Activated T-cell treated with anti-CD3 and anti-CD28 coated beads for 24 hours (primary cell): ENCODE measurements at places on chromosomes 6 and 20.

DNA sequence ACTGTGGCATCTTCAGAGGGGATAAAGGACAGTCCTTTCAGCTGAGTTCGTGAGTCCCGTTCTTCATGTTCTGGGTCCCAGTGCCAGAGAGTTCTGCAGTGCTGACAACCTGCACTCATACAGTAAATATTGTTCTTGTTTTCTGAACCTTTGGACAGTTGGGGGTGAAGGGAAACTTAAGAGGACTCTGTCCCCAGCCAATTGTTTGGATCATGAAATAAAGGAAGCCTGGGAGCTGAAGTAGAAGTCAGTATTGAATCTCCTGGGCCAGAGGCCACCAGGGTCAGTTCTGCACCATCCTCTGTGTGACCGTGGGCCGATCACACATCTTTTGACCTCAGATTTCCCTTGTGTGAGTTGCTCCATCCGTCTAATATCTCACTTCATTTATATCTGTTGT is 3.2 kb downstream of the SLC2A12 start:
- DNase-seq: no peak

DNA sequence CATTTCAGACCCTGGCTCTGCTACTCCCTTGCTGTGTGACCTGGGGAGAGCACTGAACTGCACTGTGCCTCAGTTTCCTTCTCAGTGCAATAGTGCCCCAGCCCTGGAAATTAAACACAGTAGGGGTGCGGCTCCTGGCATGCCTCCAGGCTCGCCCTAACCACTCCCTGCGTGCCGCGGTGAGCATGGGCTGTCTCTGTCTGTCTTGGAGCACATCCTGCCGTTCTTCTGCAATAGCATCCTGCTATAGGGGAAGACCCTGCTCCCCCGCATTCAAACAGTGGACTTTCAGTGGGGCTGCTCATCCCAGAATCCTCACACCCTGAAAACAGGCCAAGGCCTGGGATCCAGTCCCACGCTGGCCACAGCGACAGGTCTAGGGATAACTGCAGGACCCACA is 129.5 kb downstream of the FOXC1 start:
- DNase-seq: no peak

GRCh38 chr6:137638926-137639706 is 144.9 kb upstream of the OLIG3 start:
- DNase-seq: no peak

DNA sequence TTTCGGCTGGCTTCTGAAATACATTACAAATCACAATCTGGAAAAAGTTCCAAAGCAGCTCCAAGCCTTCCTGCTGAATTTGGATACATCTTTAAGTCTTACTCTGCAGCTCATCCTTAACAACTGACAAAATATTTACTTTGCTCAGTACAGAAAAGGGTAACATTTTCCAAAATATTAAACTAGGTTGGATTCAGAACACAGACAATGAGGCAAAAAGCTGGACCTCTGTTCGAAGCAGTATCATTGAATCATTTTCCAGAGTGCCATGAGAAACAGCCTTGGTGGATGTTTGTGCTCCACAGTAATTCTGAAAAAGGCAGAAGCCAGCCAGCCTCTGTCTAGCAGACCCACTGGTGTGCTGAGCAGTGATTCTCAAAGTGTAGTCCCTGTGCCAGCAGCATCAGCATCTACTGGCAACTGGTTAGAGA is 162.1 kb downstream of the AIG1 start:
- no peak for DNase-seq

DNA sequence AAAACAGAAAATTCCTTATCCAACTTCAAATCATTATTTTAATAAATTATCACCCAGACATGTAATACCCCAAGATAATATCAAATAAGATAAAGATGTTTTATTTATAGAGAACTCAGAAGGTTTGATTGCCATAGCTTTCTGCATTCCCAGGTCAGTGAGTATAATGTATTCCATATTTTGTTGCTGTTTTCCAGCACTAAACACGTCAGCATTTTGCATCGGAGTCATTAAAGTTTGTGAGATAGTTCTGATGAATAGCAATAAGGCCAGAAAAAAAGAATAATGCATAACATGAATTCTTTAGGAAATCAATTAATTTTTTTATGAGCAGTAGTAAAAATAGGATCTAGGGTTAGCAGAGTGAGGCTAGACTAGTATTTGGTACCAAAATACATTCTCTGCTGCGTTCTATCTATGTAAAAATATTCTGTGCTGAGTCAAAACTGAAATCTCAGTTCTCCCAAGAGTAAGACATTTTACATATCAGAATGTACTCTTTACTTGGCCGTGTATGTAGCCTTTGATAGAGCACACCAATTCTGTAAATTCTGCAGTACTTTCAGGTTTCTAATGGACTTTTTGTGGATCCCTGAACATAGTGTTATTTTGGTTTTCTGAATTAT is 269.9 kb upstream of the AGPAT4 start:
- DNase-seq: no peak

DNA sequence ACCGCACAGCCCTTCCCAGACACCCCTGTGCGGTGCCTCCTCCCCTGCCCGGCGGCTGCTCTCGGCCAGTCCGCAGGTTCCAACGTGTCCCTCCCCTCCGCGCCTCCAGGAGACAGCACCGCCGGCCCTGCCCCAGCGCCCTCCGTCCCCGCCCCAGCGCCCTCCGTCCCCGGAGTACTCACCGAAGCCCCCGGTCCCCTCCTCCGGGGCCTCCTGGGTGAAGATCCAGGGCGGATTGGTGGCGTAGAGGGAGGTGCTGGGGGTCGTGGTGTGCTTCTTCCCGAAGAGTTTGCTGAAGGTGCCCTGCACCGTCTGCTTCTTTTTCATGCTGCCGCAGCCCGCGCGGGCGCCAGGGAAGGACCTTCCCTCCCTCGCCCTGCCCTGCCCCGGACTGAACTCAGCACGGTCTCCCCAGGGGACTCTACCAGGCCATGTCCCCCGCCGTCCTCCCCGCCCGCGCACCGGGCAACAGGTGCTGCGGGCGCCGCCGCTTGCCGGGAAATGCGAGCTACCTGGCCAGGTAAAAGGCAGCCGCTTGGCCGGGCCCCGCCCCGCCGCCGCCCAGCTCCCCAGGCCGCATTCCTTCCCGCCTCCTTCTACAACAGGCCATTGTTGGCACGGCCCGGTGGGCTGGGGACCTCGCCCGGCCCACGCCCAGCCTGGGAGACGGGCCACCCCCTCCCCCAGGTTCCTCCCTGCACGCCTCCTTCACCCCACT is at the start of gene C6orf132:
Gene C6orf132, minus strand, starts transcription at position 503 of the 718 bp plus-strand sequence. Its CDS starts 176 bp downstream, at position 327.
- DNase-seq: no peak

DNA sequence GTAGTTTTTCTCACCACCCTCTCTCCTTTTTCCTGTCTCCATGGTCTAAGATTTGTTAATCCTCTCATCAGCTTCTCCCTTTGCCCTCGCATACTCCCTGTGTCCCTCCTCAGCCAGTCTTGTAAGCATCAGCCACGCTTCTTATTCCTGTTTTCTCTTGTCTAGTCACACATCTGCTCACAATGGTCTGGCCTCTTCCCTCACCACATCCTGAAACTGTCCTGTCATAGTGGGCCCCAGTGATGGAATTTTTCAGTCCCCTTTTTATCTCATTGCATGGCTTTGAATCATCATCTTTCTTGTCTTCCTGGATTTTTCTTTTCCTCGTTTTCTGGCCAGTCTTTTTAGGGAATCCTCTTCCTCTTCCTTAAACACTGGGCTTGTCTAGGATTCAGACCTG is 57.2 kb downstream of the GFRA4 start:
- no peak for DNase-seq

DNA sequence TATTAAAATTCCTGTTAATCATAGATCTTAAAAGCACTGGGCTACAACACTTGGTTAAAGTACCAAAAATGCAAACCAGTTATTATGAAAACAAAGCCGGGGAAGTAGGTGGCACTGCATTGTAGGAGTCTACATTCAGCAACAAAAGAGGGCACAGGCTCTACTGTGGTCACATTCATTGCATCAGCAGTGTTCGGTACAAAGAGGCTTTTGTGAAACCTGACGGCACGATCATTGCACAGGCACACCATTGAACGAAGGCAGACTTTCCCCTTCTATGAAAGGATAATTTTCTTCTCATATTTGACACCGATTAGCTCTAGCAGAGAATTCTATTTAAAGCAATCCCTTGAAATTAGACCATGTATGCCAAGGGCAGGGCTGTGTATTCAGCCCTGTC is 44.6 kb upstream of the AGPAT4 start:
- no peak for DNase-seq

DNA sequence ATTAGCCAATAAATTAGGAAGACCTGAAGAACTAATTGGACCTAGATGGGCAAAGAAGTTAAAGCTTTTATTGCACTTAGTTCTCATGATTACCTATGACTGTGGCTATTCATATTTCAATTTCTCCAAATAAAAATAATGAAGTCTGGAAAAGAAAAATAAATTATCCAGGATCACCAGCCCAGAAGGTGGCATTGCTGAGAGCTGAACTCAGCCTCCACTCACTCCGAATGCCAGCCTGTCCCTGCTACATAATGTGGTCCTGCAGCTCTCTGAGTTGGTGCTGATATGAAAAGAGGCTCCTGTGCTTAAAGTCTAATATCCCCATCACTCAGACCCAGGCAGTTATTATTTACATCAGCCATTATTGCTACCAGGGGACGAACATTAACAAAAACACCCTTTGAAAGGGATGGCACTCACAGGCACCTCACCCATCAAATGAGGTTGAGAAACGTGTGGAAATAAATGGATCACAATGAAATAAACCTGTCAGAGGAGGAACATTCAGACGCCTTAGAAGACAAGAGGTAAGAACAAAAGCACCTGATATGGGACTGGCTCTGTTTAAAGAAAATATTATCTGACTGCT is 649.7 kb upstream of the CHD6 start:
- no peak for DNase-seq

DNA sequence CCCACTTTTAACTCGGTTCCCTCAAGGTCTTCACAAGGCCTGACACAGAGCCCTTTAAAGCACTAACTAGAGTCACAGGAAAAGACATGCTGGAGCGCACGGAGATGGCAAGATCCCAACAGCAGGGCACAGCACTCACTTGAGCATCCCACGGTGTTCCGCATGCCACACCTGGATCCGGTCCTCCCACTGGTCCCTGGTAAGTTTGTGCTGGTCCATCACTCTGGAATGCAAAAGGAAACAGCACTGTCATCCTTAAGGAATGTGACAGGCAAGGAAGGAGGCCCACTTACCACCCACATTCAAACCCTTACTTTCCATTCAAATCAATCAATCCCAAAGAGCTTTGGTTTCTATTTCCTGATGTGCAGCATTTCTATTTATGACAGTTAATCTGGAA is 34.7 kb downstream of the EZR start:
- no peak for DNase-seq

DNA sequence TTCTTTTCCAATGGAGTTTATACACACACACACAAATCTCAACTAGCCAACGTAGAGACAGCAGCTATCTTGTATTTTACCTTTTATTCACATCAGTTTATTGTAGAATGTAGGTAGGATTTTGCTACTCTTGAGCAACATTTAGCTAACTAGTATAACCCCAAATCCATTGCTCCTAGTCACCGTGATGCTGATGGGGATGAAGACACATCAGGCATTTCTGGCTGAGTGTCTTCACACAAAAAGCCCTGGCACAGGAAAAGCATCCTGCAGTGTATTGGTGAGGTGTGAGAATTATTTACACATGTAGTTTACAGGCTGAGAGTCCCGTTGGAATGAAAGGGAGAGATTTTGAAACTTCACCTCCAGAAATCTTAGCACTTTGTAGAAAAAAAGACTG is 65.9 kb upstream of the FBXL4 start:
- DNase-seq: no peak

- no peak for DNase-seq
These were observed 7.8 kb upstream of the DLL1 start for GRCh38 chr6:170298688-170299087.

- DNase-seq: no peak
These were observed 552.4 kb downstream of the RFPL4B start for GRCh38 chr6:112899541-112899940.

GRCh38 chr20:45970646-45971424 is 1.2 kb downstream of the ZNF335 start:
- no peak for DNase-seq

GRCh38 chr6:72972579-72972978 is 252.7 kb downstream of the KHDC1L start:
- no peak for DNase-seq

DNA sequence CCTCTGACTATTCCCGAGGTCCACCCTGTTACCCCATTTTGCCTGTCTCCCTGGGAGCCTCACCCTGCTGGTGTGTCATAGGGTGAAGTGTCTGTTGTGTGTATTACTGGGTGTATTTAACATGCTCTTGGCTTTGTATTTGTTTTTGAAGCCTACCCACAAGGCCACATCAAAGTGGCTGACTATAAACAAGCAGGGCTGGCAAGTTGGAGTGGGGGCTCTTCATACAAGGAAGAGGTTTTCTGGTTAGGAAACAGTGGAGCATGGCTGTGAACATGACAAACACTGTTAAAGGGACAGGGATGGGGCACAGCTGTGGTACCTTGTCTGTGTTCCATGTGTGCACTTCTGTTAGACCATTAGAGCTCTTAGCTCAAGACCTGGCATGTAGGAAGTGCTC is 26.3 kb downstream of the HECA start:
- DNase-seq: no peak

DNA sequence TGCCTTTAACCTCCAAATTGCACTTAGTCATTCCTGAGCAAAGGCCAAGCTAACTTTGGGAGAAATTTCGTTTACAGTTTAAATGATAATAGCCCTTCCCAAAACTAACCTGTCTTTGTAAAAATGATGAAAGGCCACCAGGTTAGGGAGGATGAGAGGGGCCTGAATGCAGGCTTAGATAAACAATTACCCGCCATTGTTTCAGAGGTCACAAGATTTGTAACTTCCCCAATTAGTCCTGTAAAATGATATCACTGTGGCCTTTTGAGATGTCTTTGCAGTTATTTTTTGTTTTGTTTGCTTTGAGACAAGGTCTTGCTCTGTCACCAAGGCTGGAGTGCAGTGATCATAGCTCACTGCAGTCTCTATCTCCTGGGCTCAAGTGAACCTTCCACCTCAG is 26.3 kb downstream of the GNL1 start:
- DNase-seq: no peak

DNA sequence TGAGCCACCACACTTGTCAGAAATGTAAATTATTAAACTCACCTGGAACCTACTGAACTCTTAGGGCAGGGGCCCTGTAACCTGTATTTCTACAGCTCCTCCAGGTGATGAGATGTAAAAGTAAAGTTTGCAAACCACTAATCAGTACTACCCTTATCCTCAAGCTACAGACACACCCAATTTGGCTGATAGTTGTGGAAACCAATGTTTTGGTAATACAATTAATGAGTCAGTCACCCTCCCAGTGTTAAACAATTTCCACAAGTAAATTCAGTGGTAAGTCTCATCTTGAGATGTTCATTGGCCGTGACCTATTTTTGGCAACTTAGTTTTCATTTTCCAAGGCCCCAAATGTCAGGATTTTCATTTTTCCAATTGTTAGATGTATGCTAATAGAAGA is 29.6 kb downstream of the GCNT2 start:
- DNase-seq: no peak
